Esophagus muscularis mucosa (tissue), 4 donors: ENCODE measurements at places on chromosomes 1 and 21. TPM values are rescaled to one million over a fixed set of nuclear protein-coding genes. Genes with fewer than 3 reads are reported as not detected.

- peak overlapping the region; percentile 90 for H3K27ac ChIP-seq
- DNase-seq, result no peak
- H3K4me1 ChIP-seq, result peaks cover 37% of the 10 kb centered on the region
- H3K27me3 ChIP-seq, result no peaks in the 10 kb centered on the region
- peak overlapping the region; percentile 79 for H3K4me3 ChIP-seq
Observed at GRCh38 chr1:39575191-39576015, 1.2 kb downstream of the PABPC4 start.

- H3K4me3 ChIP-seq, result no peak overlapping the region
- peaks cover 18% of the 10 kb centered on the region for H3K4me1 ChIP-seq
- peaks cover 13% of the 10 kb centered on the region for H3K27me3 ChIP-seq
- DNase-seq, result no peak
Observed at GRCh38 chr1:200892546-200892945, 2.2 kb upstream of the INAVA start.

DNA sequence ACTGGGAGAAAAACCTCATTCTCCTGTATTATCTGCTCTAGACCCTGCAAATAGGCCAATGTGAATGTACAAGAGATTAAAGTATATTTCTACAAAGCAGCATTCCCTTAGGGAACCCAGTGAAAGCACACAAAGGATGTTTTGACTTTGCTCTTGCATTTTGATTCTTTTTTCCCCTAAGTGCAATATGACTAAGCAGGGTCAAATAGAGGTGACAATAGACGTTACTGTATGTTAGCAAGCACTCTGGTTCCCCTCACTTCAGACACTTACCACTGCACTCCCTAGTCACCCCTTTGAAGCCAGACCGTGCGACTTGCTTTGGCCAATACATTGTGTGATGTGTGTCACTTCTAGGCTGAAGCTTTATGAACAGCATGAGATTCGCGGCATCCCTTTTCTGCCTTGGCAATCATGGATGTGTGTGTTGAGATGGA, 209.7 kb downstream of the RHOU start:
- H3K36me3 ChIP-seq, result no peaks in the 10 kb centered on the region
- no peak overlapping the region for H3K27ac ChIP-seq
- no peaks in the 10 kb centered on the region for H3K4me1 ChIP-seq
- DNase-seq, result no peak
- H3K4me3 ChIP-seq, result no peak overlapping the region

GRCh38 chr1:13805431-13805830, 105.4 kb downstream of the PRDM2 start:
- no peak for DNase-seq
- H3K27ac ChIP-seq, result no peak overlapping the region
- H3K27me3 ChIP-seq, result no peaks in the 10 kb centered on the region
- peaks cover 18% of the 10 kb centered on the region for H3K36me3 ChIP-seq
- no peak overlapping the region for H3K4me3 ChIP-seq

- no peaks in the 10 kb centered on the region for H3K4me1 ChIP-seq
- no peak for DNase-seq
- no peaks in the 10 kb centered on the region for H3K36me3 ChIP-seq
- no peak overlapping the region for H3K27ac ChIP-seq
- no peaks in the 10 kb centered on the region for H3K27me3 ChIP-seq
- H3K4me3 ChIP-seq, result no peak overlapping the region
Observed at GRCh38 chr1:151134991-151135390, 11.4 kb downstream of the SEMA6C start.

Gene LRRC38
- 0.17 TPM for total RNA-seq

DNA sequence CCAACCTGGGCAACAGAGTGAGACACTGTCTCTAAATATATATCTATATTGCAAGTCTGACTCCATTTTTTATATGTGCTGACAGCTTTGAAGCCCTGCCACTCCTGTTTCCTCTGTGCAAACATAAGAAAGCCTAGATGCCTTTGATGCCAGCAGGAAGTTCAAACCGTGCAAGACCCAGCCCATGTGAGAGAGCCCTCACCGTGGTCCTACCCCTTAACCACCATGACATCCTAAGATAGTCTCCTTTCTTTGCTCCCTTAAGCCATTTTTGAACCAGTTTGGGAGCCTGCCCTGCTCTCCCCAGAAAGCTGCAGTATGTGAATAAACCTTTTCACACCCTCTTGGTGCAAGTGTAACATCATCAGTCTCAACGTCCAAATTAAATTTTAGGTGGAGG, 3.7 kb upstream of the DIPK1A start:
- no peaks in the 10 kb centered on the region for H3K27me3 ChIP-seq
- H3K4me3 ChIP-seq, result no peak overlapping the region
- no peaks in the 10 kb centered on the region for H3K36me3 ChIP-seq
- DNase-seq, result no peak
- no peak overlapping the region for H3K27ac ChIP-seq

DNA sequence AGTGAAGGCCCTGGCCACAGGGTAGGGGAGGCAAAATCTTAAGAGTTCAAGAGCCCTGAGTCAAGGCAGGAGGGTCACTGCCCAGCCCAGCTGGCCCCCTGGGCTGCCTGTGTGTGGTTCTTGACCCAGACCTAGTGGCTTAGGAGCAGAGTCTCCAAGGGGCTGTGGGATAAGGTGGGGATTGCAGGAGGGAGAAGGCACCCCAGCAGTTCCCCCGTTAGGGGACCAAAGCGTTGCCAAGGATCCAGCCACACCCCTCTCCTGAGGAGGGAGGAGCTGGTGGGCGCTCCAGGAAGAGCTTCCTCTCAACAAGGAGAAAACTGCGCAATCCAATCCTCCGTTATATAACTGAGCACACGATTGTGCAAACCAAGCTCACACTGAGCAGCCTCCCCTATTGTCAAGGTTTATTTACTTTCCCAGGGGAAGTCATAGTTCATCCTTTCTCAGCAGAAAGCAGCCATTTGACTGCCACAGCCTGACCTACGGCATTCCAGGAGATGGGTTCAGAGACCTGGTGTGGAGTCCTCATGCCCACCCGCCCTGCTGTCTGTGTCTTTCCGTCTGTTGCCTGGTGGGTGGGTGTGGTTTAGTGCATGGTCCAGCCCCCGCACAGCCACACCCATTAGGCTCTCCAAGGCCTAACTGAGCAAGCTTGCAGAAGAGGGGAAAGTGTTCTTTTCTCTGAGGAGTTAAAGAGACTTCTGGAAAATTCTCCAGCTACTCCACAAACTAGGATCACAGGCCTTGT, 3.5 kb downstream of the EPHX1 start:
- no peaks in the 10 kb centered on the region for H3K27me3 ChIP-seq
- DNase-seq, result no peak
- H3K27ac ChIP-seq, result peak overlapping the region; percentile 86
- no peak overlapping the region for H3K4me3 ChIP-seq
- H3K4me1 ChIP-seq, result peaks cover 75% of the 10 kb centered on the region

Gene GBP7
- not detected for total RNA-seq

- H3K4me3 ChIP-seq, result no peak overlapping the region
- peak overlapping the region; percentile 1 for H3K27ac ChIP-seq
- H3K36me3 ChIP-seq, result peaks cover 52% of the 10 kb centered on the region
Observed at GRCh38 chr1:27891196-27891889, 19.0 kb downstream of the THEMIS2 start.

GRCh38 chr1:222828939-222829338, 14.1 kb downstream of the DISP1 start:
- DNase-seq, result no peak
- H3K27me3 ChIP-seq, result no peaks in the 10 kb centered on the region
- no peak overlapping the region for H3K27ac ChIP-seq
- H3K4me1 ChIP-seq, result no peaks in the 10 kb centered on the region
- H3K36me3 ChIP-seq, result no peaks in the 10 kb centered on the region

DNA sequence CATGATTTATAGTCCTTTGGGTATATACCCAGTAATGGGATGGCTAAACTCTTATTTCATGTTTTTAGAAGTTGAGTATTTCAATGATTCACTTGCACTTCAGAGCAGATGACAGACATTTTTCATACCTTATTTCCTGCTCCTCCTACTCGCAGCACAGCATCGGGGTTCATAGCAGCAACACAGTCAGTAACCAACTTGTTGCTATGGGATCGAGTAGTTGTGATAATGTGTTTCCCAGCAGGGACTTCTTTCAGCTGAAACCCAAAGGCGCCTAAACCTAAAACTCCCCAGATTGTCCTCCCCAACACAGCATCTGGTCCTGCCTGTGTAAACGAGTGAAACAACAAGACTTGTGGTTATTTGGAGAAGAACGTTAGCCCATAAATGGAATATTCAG, 16.3 kb upstream of the EPRS1 start:
- H3K4me3 ChIP-seq, result no peak overlapping the region
- no peaks in the 10 kb centered on the region for H3K4me1 ChIP-seq
- no peaks in the 10 kb centered on the region for H3K27me3 ChIP-seq
- H3K36me3 ChIP-seq, result peaks cover 79% of the 10 kb centered on the region

Gene DNAH14
- total RNA-seq, result 15.0 TPM

DNA sequence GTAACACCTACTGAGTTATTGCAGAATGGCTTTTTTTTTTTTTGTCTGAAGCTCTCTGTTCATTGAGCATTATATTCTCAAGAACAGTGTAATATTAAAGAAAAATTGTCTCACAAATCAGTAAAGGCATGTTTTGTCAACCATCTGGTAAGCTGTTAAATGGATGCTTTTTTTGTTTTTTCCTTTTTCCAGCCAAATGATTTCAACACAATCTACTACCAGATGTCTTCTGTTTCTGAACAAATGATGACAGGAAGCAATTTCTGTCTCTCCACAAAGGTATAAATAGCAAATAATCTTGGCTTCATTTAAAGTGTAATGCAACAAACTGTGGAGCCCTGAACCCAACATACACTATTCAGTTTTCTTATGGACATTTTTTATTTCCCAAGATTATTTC, 78.6 kb upstream of the RGS2 start:
- H3K4me1 ChIP-seq, result peaks cover 7% of the 10 kb centered on the region
- DNase-seq, result no peak
- H3K27me3 ChIP-seq, result no peaks in the 10 kb centered on the region
- H3K4me3 ChIP-seq, result no peak overlapping the region
- H3K36me3 ChIP-seq, result no peaks in the 10 kb centered on the region
- H3K27ac ChIP-seq, result no peak overlapping the region

Gene FAM110D
- total RNA-seq, result 17.9 TPM

DNA sequence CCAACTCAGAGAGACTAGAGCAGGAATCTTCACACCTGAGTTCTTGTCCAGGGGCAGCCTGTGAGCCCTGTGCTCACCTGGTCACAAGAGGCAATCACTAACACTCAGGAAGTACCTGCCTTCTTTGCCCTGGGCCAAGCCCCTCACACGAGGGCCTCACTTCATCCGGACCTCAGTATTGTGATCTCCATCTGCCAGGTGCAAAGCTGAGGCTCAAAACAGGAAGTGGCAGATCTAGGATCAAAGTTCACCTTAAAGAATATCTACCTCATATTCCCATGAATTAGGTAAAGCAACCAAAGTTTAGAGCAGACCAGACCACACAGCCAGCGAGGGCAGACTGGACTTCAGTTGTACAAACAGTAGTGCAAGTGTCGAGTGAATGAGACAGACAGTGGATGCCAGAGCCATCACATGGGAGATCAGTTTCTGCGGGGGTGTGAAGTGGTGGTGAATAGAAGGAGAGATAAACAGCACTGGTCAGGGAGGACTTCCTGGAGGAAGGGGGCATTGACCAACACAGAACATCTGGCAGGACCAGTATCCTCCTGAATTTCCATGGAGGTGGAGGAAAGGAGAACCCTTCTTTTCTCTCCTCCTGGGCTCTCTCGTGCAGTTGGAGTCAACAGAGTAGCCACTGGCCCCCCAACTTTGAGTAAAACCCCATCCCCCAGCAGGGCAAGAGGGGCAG, 116.6 kb upstream of the ZBTB40 start:
- H3K4me1 ChIP-seq, result no peaks in the 10 kb centered on the region
- peaks cover 53% of the 10 kb centered on the region for H3K27me3 ChIP-seq
- H3K4me3 ChIP-seq, result no peak overlapping the region
- no peaks in the 10 kb centered on the region for H3K36me3 ChIP-seq
- DNase-seq, result no peak

GRCh38 chr1:47745715-47746609, 251.2 kb downstream of the TRABD2B start:
- peaks cover 4% of the 10 kb centered on the region for H3K4me1 ChIP-seq
- H3K27ac ChIP-seq, result no peak overlapping the region
- H3K27me3 ChIP-seq, result no peaks in the 10 kb centered on the region
- no peak for DNase-seq
- no peaks in the 10 kb centered on the region for H3K36me3 ChIP-seq
- no peak overlapping the region for H3K4me3 ChIP-seq

- H3K4me3 ChIP-seq, result no peak overlapping the region
- H3K4me1 ChIP-seq, result peaks cover 18% of the 10 kb centered on the region
- no peak for DNase-seq
- peak overlapping the region; percentile 69 for H3K27ac ChIP-seq
- H3K36me3 ChIP-seq, result no peaks in the 10 kb centered on the region
Observed at GRCh38 chr1:172342584-172343239, 77.8 kb upstream of the C1orf105 start.

Gene C2CD2
- 25.3 TPM for total RNA-seq

Gene AMY1B
- total RNA-seq, result not detected

GRCh38 chr1:76203127-76203526, 128.6 kb downstream of the ST6GALNAC3 start:
- H3K27ac ChIP-seq, result no peak overlapping the region
- H3K27me3 ChIP-seq, result no peaks in the 10 kb centered on the region
- no peak overlapping the region for H3K4me3 ChIP-seq
- no peak for DNase-seq
- no peaks in the 10 kb centered on the region for H3K4me1 ChIP-seq

Gene KRTAP21-2
- not detected for total RNA-seq

Gene ACKR1
- total RNA-seq, result 171 TPM

DNA sequence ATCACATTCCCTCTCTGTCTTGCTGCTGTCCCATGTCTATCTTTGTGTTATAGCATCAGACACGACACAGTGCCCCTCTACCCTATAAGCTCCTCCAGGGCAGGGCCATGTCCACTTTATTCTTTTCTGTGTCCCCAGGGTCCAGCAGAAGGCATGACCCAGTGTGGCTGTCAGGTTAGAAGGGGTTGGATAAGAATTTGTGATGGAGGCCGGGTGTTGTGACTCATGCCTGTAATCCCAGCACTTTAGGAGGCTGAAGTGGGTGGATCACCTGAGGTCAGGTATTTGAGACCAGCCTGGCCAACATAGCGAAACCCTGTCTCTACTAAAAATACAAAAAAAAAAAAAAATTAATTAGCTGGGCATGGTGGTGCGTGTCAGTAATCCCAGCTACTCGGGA, 26.3 kb upstream of the RNF19B start:
- peaks cover 39% of the 10 kb centered on the region for H3K4me1 ChIP-seq
- no peaks in the 10 kb centered on the region for H3K27me3 ChIP-seq
- no peak overlapping the region for H3K27ac ChIP-seq
- H3K36me3 ChIP-seq, result no peaks in the 10 kb centered on the region
- DNase-seq, result no peak

Gene SLC1A7
- total RNA-seq, result 3.7 TPM
